ENCODE measurements at places on chromosomes 1 and 21. TPM values are rescaled to one million over a fixed set of nuclear protein-coding genes. Genes with fewer than 3 reads are reported as not detected.

GRCh38 chr1:50447961-50448360 lies 24.7 kb upstream of the DMRTA2 start:
- no peak for DNase-seq

GRCh38 chr1:33711511-33711910 lies 152.4 kb upstream of the HMGB4 start:
- DNase-seq: no peak

DNA sequence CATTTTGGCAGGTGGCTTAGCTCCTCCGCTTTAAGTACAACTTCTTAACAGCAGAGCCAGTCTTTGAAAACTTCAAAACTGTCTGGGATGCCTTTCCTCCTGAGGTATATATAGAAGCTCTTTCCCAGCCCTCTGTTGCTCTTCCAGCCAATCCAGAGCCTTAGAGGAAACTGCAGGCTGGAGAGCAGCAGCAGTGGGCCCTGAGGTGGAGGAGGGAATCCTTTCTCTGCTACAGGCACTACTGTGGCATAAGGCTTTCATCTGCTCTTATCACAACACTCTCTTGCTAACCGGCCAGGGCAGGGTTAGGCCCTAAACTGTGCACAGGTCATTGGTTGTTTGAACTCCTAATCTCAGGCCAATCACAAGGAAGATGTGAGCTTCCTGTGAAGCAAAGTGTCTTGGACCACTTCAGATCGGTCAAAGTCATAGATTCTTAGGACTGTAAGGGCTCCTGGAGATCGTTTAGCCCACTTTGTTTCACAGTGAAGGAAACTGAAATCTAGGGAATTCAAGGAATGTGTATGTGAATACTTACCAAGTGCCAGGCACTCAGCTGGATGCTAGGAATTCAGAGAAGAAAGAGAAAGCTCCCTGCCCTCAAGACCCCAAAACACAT lies at the start of gene RGS5:
Gene RGS5, minus strand, starts transcription at position 84 of the 619 bp plus-strand sequence. Its CDS starts 81 bp downstream, at position 3.
- no peak for DNase-seq

GRCh38 chr1:236228411-236228810 lies 53.3 kb downstream of the ERO1B start:
- no peak for DNase-seq

- DNase-seq: no peak
Measured at GRCh38 chr1:83318366-83318765, 680.6 kb downstream of the TTLL7 start.

- DNase-seq: no peak
Measured at GRCh38 chr1:212109728-212110127, 74.2 kb downstream of the DTL start.

The BEST4 gene
- total RNA-seq: 1.0 TPM

- DNase-seq: no peak
Measured at GRCh38 chr1:70467531-70467930, 56.5 kb downstream of the CTH start.

DNA sequence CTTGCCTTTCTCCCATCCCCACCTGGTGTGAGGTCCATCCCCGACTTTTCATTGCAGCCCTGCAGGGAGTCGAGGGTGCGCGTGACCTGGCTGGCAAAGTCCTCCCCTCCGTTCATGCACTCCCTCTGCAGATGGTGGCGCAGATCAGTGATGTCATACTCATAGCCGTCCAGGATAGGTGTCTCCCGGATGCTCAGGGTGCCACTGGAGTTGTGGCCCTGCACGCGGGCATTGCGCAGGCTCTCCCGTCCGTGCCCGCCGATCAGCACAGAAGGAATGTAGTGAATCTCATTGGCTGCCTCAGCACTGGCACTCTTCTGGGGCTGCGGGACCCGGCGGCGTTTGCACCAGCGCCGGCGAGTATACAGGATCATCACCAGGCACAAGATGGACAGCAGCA lies 132.1 kb downstream of the ASTN1 start:
- DNase-seq: no peak

- DNase-seq: no peak
Measured at GRCh38 chr21:33238146-33238545, 8.4 kb downstream of the IFNAR2 start.

- no peak for DNase-seq
Measured at GRCh38 chr1:81780705-81781454, 19.9 kb upstream of the ADGRL2 start.

GRCh38 chr1:193211539-193211938 lies 25.1 kb upstream of the B3GALT2 start:
- no peak for DNase-seq

DNA sequence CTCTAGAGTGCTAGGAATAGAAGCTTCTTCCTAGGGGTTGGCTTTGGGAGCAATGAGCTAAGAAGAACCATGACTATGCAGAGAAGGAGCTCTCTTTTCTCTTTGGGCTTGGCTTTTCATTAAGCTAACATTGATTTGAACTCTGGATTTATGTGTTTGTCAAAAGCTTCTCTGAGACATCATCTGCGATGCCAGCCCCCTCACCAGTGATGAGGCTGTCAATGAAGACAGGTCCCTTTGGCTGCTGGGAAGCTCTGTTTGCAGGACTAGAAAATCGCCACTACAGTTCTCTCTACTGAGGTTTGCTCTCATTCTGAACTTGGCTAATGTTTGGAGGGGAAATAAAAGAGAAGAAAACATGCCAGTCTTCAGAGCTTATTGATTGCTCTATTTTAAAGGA lies 185.0 kb downstream of the PCP4 start:
- no peak for DNase-seq

DNA sequence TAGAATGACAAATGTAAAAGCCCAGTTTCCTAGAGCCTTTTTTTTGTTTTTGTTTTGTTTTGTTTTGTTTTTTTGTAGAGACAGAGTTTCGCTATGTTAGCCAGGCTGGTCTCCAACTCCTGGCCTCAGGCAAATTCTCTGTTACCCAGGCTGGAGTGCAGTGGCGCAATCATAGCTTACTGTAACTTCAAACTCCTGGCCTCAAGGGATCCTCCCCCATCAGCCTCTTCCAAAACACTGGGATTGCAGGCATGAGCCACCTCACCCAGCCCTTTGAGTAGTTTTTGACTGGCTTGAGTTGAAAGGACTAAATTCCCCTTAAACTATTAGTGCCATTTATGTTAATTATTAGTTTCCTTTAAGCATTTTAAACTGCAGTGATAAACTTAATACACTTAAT lies 28.8 kb upstream of the ZBTB18 start:
- no peak for DNase-seq

- no peak for DNase-seq
Measured at GRCh38 chr1:19418503-19418971, 66.8 kb downstream of the CAPZB start.

- no peak for DNase-seq
Measured at GRCh38 chr1:64458915-64459314, 11.0 kb upstream of the CACHD1 start.

GRCh38 chr1:198480876-198481275 lies 59.6 kb downstream of the ATP6V1G3 start:
- DNase-seq: no peak

GRCh38 chr1:64645735-64646134 lies 99.1 kb upstream of the RAVER2 start:
- DNase-seq: no peak

GRCh38 chr1:192852001-192852947 lies 43.4 kb downstream of the RGS2 start:
- no peak for DNase-seq

DNA sequence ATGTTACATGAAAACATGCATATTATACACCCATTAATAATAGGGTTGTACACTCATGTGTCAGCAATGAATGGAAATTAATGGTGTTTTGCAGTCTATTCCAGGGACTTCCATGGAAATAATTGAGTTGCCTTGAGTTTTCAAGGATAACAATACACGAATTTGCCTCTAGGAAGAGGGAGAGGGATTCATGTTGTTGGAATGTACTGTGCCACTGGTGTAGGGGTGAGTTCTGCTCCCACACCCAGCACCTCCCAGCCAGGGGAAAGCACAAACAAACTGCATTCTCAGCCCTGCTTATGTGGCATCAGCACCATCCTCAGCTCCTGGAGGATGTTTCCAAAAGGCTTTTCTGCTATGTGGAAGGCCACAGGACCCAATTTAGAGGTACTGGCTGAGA lies 57.8 kb downstream of the BCAR3 start:
- no peak for DNase-seq

DNA sequence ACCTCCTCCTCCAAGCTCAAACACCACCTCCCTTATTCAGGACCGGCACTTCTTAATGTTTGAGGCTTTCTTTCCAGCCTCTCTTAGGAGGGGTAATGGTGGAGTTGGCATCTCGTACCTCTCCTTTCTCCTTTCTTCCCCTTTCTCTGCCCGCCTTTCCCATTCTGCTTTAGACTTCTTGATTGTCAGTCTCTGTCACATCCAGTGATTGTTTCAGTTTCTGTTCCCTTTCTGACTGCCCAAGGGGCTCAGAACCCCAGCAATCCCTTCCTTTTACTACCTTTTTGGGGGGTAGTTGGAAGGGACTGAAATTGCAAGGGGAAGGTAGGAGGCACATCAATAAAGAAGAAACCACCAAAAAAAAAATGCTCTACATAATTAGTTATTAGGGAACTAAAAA lies 5.6 kb downstream of the ELK4 start:
- DNase-seq: no peak

The CRYBG2 gene
- 1.4 TPM for total RNA-seq

- DNase-seq: no peak
Measured at GRCh38 chr1:228515200-228515834, 28.1 kb downstream of the RNF187 start.

The TAS1R1 gene
- total RNA-seq: not detected

DNA sequence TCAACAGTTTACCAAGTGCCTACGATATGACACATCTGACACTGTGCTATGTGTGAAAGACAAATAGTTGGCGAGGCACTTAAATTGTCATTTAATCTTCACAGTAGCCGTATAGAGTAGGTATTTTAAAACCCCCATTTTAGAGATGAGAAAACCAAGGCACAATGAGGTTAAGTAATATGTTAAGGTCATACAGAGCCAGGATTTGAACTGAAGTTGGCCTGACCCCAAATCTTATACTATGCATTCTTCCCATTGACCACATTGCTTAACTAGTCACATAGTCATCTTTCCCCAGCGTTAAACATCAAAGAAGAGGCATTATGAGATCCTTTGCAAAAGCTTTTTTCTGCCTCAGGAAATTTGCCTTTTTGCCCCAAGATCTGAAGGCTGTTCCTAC lies 3.9 kb downstream of the INKA2 start:
- DNase-seq: no peak

DNA sequence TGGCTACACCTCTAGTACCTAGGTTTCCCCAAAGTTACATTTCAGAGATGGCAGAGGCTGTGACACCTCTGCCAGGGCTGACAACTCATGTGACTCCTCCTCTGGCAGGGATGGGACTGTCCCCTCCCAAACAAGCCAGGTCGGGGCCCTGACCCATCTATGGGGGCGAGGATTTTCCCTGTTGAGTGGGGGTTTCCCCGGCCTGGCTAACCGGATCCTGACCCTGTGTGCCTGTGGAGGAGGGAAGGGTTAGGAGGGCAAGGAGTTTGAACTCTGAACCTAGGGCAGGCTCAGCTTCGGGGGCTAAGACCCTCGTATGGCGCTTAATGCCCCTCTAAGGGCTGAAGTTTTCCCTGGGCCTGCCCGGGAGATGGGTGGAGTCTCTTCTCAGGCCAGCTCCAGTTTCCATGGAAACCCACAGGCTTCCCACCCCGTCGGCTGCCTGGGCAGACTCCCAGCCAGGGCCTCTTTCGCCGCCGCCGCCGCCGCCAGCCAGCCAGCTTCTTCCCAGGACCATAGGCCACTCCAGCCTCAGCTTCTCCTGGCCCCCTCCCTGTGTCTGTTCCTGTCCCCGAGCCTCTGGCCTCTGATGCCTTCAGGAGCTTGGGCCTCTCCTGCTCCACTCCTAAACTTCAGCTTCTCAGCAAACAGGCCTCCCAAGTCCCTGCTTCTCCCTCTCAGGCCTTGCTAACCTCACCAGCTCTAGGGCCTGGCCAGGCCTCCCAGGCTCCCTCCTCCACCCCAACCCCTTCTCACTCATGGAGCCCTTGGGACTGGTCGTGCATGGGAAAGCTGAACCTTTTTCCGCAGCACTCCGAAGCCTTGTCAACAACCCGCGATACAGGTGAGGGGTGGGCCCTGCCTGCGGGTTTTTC lies at the start of gene BTBD19:
Gene BTBD19, plus strand, starts transcription at position 461 of the 875 bp plus-strand sequence. Its CDS starts 298 bp downstream, at position 759.
- DNase-seq: peak; percentile 19

GRCh38 chr1:71364236-71364635 lies 283.4 kb upstream of the ZRANB2 start:
- no peak for DNase-seq

- no peak for DNase-seq
Measured at GRCh38 chr1:230307213-230307612, 118.9 kb downstream of the PGBD5 start.

DNA sequence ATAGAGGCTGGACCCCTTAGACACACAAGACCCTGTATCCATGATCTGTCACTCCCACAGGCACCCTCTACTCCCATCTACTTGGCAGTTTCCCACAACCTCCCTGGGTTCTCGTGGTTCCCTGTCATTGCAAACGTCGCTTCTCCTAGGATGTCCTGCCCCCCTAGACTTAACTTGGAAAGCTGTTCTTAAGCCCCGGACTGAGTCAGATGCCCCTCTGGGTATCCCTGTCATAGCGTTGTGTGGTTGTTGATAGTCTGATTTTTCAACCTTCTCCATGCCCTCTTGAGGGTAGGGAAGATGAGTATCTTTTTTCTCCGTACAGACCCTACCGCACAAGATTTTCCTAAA lies 11.8 kb downstream of the RCC1 start:
- no peak for DNase-seq

GRCh38 chr21:24367936-24368335 lies 1239.3 kb downstream of the MRPL39 start:
- DNase-seq: no peak

GRCh38 chr1:11784993-11785769 lies 20.6 kb downstream of the MTHFR start:
- DNase-seq: no peak

DNA sequence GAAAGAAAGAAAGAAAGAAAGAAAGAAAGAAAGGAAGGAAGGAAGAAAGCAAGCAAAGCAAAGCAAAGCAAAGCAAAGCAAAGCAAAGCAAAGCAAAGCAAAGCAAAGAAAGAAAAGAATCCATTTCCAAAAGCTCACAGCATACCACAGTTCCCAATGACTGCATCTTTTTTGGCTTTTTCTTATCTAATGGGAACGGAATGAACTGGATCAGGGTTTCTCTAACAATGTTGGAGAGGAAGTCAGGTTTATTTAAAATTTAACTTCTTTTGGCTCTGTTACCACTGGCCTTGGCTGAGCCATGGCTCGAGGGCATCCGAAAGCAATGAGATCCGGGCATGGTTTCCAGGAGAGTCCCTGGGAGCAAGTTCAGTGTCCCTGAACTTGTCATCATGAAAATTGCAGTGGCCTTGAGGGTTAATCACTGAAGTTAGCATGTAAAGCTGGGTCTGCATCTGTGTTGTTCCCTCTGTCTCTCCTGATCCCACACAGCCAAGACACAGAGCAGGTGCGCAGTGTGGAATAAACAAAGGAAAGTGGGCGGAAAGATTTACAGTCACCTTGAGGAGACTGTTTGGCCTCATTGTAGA lies 34.6 kb upstream of the CTPS1 start:
- DNase-seq: no peak

The SLAMF9 gene
- total RNA-seq: not detected
